Activated CD8-positive, alpha-beta memory T cell treated with anti-CD3 and anti-CD28 coated beads for 24 hours (primary cell): ENCODE measurements at places on chromosomes 4 and X.

GRCh38 chr4:53573696-53574095, 17.6 kb downstream of the LNX1 start:
- no peak for DNase-seq

DNA sequence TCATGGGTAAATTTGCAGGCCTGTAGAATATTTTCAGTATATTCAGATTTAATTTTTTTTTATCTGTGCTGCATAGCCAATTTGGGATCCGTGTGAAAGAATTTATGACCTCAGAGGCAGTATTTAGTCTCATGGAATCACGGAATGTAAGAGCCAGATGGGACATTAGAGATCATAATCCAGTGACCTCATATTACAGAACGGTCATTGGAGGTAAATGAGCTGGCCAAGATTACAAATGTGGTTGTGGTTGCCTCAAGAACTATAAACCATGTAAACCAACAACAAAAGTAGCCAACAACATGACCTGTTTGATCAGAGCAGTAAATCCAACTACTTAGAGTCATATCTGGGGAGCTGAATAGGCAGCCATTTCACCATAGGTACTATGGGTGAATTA, 71.6 kb downstream of the AMOT start:
- no peak for DNase-seq

DNA sequence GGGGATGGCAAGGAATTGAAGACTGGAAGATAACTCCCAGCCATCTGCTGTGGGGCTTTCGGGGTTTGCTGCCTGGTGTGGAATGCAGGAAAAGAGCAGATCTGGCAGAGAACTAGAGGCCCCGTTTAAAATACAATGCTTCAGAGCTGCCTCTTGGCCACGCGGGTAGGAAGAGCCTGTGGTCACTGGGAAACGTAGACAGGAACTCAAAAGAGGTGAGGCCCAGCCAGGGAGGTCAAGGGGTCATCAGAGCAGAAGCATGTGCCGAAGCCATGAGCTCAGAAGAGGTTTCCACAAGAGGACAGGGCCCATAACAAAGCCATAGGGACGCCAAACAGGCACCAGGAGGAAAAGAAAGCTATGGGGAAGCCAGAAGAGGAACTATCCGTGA, 14.5 kb upstream of the STS start:
- DNase-seq: no peak

GRCh38 chrX:68878977-68879645, 50.3 kb downstream of the EFNB1 start:
- no peak for DNase-seq

- no peak for DNase-seq
Measured at GRCh38 chrX:147962476-147962875, 18.7 kb upstream of the FMR1NB start.

DNA sequence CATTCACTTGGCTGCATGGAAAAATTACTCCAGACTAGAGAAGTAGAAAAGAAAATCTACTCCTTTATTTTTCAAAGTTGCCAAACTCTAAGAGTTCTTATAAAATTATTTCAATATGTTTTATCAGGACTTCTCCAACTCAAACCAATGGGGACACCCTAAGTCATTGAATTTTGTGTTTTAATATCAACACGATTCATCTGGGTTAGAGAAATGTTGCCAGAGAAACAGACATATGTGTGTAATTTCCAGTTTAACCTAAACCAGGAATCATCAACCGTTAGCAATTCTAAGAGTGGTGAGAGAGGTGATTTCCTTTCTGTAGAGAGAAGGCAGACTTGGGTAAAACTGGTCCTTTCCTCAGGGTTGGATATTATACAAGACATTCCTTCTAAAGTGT, 291.8 kb downstream of the LDB2 start:
- no peak for DNase-seq

DNA sequence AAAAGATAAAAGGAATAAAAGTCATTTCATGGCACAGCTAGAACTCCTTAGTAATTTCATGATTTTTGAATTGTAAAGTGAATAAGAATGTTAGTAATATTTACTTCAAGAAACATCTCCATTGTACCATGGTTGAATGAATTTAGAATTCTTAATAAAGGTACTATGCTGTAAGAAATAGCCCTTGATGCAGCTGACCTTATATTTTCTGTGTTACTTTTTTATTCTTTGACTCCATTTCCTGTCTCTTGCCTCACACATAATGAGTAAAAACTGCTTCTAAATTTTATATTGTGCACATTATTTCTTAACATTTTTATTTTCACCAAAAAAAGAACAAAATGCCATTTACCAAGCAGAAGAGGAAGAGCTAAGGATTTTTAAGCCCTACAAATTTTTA, 81.9 kb upstream of the PDHA2 start:
- no peak for DNase-seq

- no peak for DNase-seq
Measured at GRCh38 chr4:6811165-6811564, 28.6 kb downstream of the KIAA0232 start.

DNA sequence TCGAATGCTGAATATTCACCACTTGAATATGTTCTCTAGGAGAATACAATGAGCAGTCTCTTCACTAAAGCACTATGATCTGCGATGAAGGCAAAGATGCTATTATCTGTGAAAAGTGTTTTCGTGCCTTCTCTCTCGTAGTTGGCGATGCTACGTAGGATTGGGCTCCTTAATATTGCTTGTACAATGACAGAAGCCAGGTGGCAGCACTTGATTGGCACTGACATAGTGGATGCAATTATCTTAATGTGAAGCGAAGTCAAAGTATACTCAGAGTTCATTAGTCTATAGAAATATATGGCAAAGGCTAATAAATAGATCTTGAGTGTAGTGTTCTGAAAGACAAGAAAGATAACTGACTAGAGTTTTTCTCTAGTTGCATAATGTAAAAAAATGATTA, 1135.7 kb upstream of the AGA start:
- DNase-seq: no peak

DNA sequence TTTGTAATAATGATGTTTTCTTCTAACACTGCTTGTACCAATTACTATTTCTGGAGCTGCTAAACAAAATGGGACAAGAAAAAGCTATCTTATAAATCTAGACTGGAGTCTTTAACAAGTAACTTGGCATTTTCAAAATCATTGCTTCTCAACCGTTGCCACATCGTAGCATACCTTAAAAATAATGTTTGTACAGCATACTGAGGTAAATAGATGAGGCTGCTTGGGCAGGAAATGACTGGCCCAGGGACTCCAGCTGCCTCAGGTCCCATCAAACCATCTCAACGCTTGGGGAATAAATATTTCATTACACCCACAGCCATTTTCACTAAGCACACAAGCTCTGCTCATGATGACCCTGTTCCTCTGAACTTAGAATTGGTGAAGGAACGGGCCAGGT, 115.1 kb downstream of the SPANXA1 start:
- DNase-seq: no peak

GRCh38 chr4:87462102-87462501, 39.7 kb downstream of the NUDT9 start:
- DNase-seq: no peak

DNA sequence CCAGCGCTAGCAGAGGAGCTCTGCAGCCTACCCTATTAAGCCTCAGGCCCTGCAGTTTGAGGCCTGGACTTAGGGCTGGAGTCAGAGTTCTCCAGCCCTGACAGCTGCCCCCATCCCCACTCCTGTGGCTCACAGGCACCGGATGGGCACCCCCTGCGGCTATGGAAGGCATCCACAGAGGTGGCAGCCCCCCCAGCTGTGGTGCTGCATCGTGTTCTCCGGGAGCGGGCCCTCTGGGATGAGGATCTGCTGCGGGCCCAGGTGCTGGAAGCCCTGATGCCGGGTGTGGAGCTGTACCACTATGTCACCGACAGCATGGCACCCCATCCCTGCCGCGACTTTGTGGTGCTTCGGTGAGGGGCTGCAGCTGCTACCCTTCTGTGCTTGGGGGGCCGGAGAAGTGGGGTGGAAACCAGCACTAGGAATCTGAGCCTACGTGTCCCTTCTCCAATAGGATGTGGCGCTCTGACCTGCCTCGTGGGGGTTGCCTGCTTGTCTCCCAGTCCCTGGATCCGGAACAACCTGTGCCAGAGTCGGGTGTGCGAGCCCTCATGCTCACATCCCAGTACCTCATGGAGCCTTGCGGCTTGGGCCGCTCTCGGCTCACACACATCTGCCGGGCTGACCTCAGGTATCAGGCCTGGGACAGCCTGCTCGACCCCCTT, 76.2 kb downstream of the STARD8 start:
- DNase-seq: no peak

DNA sequence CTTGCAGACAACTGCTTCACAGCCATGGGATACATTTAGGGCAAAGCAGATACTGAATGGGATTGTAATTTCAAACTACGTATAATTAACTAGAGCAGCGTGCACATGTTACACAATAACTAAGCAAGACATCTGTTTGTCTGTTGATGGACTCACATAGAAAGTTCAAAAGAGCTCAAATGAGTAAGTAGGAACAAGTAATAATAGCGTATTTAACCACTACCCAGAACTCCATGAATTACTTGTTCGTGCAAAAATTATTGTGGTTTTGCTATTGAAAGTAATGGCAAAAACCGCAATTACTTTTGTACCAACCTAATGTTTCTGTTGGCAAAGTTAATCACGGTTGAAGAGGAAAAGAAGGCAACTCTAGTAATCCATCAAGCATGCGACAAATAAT, 825.4 kb downstream of the PCDH18 start:
- DNase-seq: no peak

GRCh38 chrX:101241531-101241930, 21.9 kb downstream of the DRP2 start:
- DNase-seq: no peak

DNA sequence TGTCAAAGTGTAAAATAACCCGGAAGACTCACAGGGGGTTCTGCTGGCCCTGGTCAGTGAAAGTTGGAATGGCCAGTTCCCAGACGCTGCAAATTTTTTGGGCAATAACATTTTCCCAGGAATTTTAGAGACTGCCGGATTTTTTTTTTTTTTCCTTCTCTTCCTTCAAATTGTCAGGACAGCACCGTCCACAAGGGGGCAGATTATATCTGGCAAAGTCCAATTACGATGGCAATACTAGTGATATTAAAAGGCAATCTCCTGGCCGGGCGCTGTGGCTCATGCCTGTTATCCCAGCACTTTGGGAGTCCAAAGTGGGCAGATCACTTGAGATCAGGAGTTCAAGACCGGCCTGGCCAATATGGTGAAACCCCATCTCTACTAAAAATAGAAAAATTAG, 20.5 kb downstream of the SLC25A5 start:
- peak; percentile 65 for DNase-seq

GRCh38 chr4:146224326-146224966, 10.1 kb downstream of the REELD1 start:
- no peak for DNase-seq

GRCh38 chr4:61246034-61246433, 45.9 kb downstream of the ADGRL3 start:
- DNase-seq: no peak

- no peak for DNase-seq
Measured at GRCh38 chrX:64182208-64182607, 23.3 kb downstream of the AMER1 start.

DNA sequence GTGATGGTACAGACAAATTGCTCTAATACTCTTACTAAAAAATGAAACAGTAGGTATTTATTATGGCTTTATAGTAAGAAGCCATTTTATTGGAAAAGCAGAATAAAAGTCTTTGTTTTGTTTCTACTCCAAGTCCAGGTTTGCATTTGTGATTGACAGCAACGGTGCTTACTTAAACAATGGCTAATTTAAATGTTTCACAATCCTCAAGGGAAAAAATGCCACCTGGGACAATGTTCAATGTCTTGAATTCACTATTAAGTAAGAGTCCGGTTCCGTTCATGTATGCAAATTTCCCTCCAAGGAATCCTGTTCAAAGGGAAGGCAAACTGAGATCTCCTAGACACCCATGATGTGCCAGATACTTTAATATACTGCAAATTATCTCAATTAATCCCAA, 123.6 kb downstream of the RBM47 start:
- no peak for DNase-seq

GRCh38 chr4:158314756-158315487, 104.6 kb downstream of the TMEM144 start:
- DNase-seq: no peak

- DNase-seq: no peak
Measured at GRCh38 chrX:122269243-122269781, 914.8 kb upstream of the GRIA3 start.

- no peak for DNase-seq
Measured at GRCh38 chr4:15955670-15956069, 7.3 kb downstream of the FGFBP2 start.
